ENCODE measurements at places on chromosomes 13 and 19. TPM values are rescaled to one million over a fixed set of nuclear protein-coding genes. Genes with fewer than 3 reads are reported as not detected.

The SHISA7 gene
- polyA plus RNA-seq, result not detected

The PRR36 gene
- polyA plus RNA-seq, result 0.87 TPM

The ACTL9 gene
- polyA plus RNA-seq, result not detected

The ODAD3 gene
- 0.99 TPM for polyA plus RNA-seq

The COG6 gene
- polyA plus RNA-seq, result 35.8 TPM

The ZNF225 gene
- 2.7 TPM for polyA plus RNA-seq

The ZNF665 gene
- 1.6 TPM for polyA plus RNA-seq

The GAPDHS gene
- polyA plus RNA-seq, result not detected

The RAB20 gene
- polyA plus RNA-seq, result 2.9 TPM

The KCNK6 gene
- not detected for polyA plus RNA-seq

The CEACAM5 gene
- polyA plus RNA-seq, result not detected

The PLIN5 gene
- 0.75 TPM for polyA plus RNA-seq

The PRODH2 gene
- not detected for polyA plus RNA-seq

The NPAS1 gene
- not detected for polyA plus RNA-seq

The IL11 gene
- polyA plus RNA-seq, result not detected

The PSPN gene
- polyA plus RNA-seq, result 0.35 TPM

The TEAD2 gene
- 2.0 TPM for polyA plus RNA-seq

The PEG3 gene
- 78.4 TPM for polyA plus RNA-seq

The CGB2 gene
- polyA plus RNA-seq, result not detected

The SIGLEC12 gene
- polyA plus RNA-seq, result not detected

The FREM2 gene
- polyA plus RNA-seq, result 1.7 TPM

The KDELR1 gene
- polyA plus RNA-seq, result 18.1 TPM

The KCNC3 gene
- polyA plus RNA-seq, result 6.7 TPM

The LRG1 gene
- not detected for polyA plus RNA-seq

The GNG8 gene
- polyA plus RNA-seq, result not detected

The ZNF566 gene
- polyA plus RNA-seq, result 4.7 TPM

The SOHLH2 gene
- polyA plus RNA-seq, result 0.63 TPM

The URAD gene
- polyA plus RNA-seq, result not detected

The HMG20B gene
- polyA plus RNA-seq, result 0.35 TPM

The C19orf73 gene
- polyA plus RNA-seq, result not detected

The ELSPBP1 gene
- not detected for polyA plus RNA-seq

The ZNF625 gene
- polyA plus RNA-seq, result 9.4 TPM

The RB1 gene
- 23.0 TPM for polyA plus RNA-seq

The KIR2DL4 gene
- not detected for polyA plus RNA-seq

The MAP3K10 gene
- not detected for polyA plus RNA-seq

The CCNA1 gene
- polyA plus RNA-seq, result 5.6 TPM

The MZT1 gene
- polyA plus RNA-seq, result 56.8 TPM

The LYL1 gene
- not detected for polyA plus RNA-seq

The PBX4 gene
- not detected for polyA plus RNA-seq

The SIX5 gene
- not detected for polyA plus RNA-seq

The CCDC194 gene
- polyA plus RNA-seq, result not detected

The ETV2 gene
- 0.70 TPM for polyA plus RNA-seq

The IZUMO1 gene
- 1.9 TPM for polyA plus RNA-seq

The LRRC63 gene
- 0.67 TPM for polyA plus RNA-seq

The HSD17B14 gene
- 12.5 TPM for polyA plus RNA-seq

The GPR12 gene
- polyA plus RNA-seq, result 4.3 TPM

The WDR88 gene
- polyA plus RNA-seq, result not detected

The ZNF83 gene
- 22.7 TPM for polyA plus RNA-seq

The CASP14 gene
- not detected for polyA plus RNA-seq

The YJEFN3 gene
- polyA plus RNA-seq, result 5.5 TPM

Measured in Purkinje cell (primary cell).